ENCODE measurements at places on chromosomes 7 and 10. TPM values are rescaled to one million over a fixed set of nuclear protein-coding genes. Genes with fewer than 3 reads are reported as not detected.

DNA sequence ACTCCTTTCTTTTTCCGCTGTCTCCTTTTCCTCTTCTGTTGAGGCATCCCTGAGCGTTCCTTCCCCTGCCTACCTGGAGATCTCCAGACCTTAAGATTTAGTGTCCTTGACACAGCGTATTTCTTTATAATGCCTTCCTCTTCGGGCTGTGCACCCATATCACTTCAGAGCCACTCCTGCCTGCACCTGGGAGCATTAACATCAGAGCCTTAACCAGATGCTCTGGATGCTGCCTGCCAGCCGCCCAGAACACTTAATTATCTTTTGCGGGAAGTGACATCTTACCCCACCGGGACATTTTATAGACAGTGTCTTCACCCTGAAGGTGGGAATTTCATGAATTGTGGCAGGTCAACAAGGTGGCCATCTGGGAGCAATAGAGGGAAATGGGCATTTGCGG is 24.2 kb downstream of the UBTD1 start:
- no peak for DNase-seq

DNA sequence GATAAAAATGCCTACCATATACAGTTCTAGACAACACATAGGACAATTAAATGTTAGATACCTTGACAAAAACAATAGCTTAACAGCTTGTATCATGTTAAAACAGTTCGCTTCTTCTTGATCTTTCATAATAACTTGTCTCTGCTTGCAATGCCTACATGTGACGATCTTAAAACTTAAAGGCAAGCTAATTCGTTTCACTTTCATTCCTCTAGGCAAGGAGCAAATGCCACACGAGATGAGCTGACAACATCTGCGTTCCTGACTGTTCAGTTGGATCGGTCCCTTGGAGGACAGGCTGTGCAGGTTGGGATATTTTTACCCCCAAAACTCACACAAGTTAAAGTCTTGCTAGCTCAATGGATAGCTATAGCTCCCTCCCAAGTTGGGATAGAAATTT is 51.6 kb upstream of the ARL4A start:
- peak; percentile 64 for DNase-seq

DNA sequence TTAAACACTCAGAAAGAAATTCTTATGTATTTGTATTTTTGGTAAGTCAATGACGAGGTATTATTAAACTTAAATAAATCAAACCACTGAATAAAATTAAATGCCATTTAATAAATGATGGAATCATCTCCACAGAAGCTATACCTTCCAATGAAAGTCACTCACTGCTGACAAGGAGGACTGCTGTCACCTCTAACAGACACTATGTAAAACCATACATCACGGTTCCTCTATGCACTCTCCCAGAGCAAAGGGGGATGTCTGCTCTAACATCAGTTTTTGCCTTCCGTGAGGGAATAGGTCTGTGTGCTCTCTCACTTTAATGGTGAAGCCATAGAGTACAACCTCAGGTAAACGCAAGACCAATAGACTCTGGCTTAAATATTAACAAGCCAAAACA is 99.7 kb upstream of the DDC start:
- DNase-seq: no peak

GRCh38 chr7:157550300-157551275 is 213.8 kb downstream of the DNAJB6 start:
- no peak for DNase-seq

Gene AKR1C4
- total RNA-seq: not detected

GRCh38 chr7:123431075-123431614 is 103.2 kb downstream of the IQUB start:
- no peak for DNase-seq

Gene SLC26A4
- total RNA-seq: under 0.01 TPM

DNA sequence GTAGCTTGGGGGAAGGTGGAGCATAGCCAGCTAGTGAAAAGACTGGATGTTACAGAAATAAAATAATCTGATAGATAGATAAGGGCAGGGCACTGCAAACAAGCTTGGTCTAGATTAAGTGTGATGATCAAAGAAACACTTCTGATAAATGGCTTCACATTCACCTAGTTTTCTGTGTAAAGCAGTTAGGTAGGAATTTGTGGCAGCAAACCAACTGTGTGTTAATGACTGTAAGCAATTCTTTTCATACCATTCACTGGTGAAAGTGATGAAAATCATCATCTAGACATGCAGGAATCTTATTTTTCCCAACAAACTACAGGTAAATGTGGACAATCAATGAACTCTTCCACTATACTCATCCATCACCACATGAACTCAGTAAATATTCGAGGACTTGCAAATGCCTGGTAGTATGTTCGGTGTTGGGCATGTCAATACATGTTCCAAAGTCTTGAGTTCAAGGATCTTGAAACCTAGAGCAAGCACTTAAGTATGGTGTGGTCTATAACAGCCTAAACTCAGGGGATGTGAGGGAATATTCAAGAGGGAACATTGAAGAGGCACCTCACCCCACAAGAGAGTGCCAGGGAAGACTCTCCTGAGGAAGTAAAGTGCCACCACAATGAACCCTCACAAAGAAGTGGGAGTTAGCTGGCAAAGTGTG is 20.5 kb downstream of the PON3 start:
- DNase-seq: no peak

- no peak for DNase-seq
Measured at GRCh38 chr10:3473271-3473670, 300.7 kb upstream of the PITRM1 start.

DNA sequence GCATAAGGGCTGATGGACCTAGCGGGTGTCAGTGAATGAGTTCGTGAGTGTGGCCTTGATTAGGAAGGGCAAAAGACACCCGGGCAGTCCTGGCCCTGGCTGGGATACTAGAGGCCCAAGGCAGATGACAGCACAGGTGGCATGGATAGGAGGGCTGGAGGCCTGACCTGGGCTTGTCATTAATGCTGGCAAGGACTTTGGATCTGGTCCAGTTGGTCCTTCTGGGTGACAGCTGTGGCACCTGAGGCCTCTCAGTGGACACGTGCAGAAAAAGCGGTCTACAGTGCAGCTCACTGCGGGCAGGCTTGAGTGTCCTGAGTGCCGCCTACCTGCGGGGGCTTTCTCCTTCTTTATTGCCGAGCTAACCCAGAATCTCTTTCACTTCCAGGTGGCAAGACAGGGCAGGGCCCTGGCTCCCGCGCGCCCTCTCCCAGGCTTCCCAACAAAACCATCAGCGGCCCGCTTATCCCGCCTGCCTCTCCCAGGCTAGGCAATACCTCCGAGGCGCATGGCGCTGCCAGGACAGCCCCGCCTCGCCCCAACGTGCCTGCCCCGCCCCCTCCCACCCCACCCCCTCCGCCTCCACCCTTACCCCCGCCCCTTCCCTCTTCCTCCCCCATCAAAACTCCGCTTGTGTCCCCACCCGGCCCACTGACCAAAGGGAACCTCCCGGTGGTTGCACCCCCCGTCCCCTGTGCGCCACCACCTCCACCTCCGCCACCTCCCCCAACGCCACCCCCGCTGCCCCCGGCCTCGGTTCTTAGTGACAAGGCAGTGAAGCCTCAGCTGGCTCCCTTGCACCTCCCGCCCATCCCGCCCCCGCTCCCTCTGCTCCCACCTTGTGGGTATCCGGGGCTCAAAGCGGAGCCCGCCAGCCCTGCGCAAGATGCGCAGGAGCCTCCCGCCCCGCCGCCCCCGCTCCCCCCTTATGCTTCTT is 77.4 kb downstream of the WIPF3 start:
- DNase-seq: no peak

DNA sequence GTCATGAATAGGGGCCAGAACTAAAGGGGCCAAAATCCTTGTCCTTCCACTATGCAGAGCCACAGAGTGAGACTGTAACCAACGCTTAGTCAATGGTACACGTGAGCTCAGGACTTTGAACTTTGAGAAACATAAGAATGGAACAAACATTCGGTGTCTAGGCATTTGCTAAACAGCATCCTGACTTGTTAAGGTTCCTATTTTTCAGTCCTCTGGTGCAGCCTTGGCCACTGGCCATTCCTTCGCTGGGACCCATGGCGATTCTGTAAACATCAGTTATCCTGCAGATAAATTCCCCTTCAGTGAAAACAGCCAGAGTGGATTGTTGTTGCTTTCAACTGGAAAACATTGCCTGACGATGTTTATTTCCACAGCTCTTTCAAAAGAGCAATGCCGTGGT is 266.8 kb downstream of the SORCS1 start:
- peak; percentile 4 for DNase-seq

- DNase-seq: no peak
Measured at GRCh38 chr7:6727663-6728062, 20.9 kb upstream of the ZNF12 start.

GRCh38 chr7:135858379-135858778 is 109.8 kb upstream of the FAM180A start:
- no peak for DNase-seq

Gene WDR91
- total RNA-seq: 5.8 TPM

DNA sequence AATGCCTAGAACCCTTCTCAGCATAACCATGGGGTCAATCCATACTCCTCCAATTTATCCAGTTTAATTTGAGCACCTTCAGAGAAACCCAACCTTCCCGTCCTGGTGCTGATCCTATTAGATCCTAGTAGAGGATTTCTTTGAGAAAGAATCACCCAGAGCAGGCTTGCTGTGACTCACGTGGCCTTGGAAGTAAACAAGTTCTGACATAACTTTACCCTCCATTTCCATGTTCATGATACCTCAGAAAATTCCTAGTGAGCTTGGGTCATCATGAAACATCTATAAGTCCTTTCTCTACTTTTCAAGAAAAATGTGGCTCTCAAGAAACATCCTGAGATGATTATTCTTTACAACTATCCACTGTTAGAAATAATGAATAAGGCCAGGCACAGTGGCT is 71.7 kb downstream of the PRLHR start:
- no peak for DNase-seq

- peak; percentile 49 for DNase-seq
Measured at GRCh38 chr10:102230264-102230860, 4.3 kb downstream of the ELOVL3 start.

Gene TPST1
- total RNA-seq: 131 TPM

- DNase-seq: no peak
Measured at GRCh38 chr7:4783292-4783652, 7.8 kb downstream of the AP5Z1 start.

DNA sequence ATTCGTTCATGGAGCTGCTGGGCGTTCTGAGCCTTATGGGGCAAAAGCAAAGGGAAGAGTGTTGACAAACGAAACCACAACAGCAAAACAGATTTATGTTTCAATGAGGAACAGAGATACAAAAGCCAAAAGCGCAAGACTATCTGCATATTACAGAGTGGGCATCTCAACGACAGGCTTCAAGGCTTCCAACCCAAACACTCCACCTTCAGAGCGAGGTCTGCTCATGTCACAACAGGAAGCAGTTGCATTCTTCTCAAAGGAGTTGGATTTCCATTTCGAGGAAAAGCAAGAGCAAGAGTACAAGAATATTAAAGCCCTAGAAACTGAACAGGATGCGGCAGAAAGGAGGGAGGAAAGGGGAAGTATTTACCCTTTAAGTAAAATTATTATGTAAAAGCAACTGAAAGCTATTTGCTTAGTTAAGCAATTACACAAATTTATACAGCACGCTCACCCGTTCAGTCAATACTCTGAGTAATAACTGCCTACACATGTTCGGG is 189.3 kb downstream of the ELMO1 start:
- no peak for DNase-seq

Gene MOGAT3
- total RNA-seq: not detected

DNA sequence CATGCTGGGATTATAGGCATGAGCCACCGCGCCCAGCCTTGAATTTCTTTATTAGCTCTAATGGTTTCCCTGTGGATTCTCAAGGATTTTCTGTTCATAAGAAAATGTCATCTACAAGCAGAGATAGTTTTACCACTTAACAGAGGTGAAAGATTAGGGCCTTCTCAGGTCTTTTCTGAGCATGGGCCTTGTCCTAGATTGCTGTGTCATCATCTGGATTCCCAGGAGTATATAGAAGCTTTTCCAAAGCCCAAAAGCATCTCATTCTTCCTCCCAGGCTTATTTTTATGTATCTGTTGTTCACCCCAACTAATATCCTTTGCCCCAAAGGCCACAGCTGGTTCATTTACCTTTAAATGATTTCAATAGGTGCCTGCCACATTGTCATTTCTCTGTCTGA is 13.7 kb upstream of the ZNF248 start:
- no peak for DNase-seq

GRCh38 chr7:46681865-46682503 is 760.9 kb upstream of the IGFBP3 start:
- DNase-seq: no peak

DNA sequence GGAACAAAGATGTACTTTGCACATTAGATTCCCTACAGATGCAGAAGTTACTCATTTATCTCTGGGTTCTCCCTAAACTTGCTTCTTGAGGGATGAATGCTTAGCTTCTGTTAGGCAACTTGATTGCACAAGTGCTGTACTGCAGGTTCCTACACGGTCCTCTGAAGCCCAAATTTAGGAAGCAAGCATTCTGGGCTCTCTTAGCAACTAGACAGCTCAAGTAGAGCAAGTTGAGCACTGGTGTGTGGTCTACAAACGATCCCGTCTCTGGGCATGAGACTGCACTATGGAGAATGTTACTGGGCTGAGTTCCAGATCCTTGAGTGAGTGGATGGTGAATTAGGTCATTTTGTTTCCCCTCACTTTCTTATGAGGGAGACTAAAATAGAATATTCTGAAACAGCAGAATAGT is 14.3 kb downstream of the SEMA3D start:
- DNase-seq: peak; percentile 16

- DNase-seq: no peak
Measured at GRCh38 chr10:78924319-78925003, 144.3 kb upstream of the ZMIZ1 start.

Gene TMEM168
- 21.2 TPM for total RNA-seq

- DNase-seq: peak; percentile 71
Measured at GRCh38 chr10:119333146-119333792, 125.9 kb downstream of the GRK5 start.

- peak; percentile 59 for DNase-seq
Measured at GRCh38 chr7:79236352-79237028, 217.0 kb downstream of the MAGI2 start.

DNA sequence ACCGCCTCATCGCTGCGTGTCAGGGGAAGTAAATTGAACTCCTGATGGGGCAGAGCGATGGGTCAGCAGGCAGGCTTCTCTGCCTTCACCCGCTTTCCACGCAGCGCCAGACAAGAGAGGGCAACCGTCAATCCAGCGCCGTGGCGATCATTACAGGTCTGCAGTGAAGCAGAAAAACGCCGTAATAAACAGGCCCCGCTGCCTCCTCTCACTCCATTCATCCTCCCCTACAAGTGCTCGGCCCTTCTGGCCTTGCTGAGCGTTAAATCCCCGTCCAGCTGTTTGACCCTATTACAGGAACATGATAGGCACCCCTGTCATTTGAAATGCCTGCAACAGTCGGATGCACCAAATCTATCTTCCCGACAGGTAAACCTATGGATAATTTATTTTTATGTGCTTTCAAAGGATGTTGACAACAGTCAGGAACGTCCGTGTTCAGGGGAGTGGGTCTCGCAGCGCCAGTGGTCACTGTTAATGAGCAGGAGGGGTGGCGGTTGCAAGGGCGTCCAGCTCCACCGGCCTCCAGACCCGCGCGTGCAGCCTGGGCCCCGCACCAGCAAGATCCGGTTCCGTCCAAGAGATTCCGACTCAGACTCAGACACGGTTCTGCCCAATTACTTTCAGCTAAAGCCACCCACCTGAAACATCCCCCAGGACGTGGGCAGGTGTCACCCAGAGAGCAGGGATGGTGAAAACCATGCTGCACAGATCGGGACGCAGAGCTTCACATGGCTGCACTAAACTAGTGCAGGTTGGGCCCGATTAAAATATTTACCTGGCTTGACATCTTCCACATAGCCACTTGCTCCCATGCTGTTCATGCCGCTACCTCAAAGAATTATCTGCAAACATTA is 508.0 kb upstream of the MGMT start:
- no peak for DNase-seq

GRCh38 chr10:133131734-133132472 is 28.1 kb upstream of the KNDC1 start:
- no peak for DNase-seq

Data from fibroblast of villous mesenchyme (primary cell).